ENCODE measurements at places on chromosomes 4 and X. TPM values are rescaled to one million over a fixed set of nuclear protein-coding genes. Genes with fewer than 3 reads are reported as not detected.

Gene MAGEA1
- total RNA-seq: not detected

Gene ADH1B
- 396 TPM for total RNA-seq

Gene SATL1
- 1.7 TPM for total RNA-seq

DNA sequence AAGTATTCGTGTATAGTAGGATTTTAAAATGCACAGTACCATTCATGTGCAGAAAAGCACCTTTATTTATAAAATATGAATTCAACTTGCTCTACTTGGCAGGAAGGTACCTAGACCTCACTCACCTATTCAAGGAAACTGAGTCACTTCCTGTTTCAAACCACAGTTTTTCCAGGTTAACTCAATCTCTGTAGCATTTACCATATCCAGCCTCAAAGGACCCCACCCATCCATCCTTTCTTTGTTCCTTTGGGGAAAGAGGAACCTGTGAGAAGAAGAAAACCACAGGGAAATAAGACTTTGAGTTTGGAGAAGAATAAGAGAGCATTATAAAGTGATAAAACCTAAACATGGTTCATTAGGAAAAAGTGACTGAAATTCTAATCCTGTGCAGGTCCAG, 250.7 kb downstream of the CBR4 start:
- no peak overlapping the region for H3K4me3 ChIP-seq
- H3K4me1 ChIP-seq: no peaks in the 10 kb centered on the region
- no peaks in the 10 kb centered on the region for H3K36me3 ChIP-seq
- no peaks in the 10 kb centered on the region for H3K27me3 ChIP-seq
- H3K27ac ChIP-seq: no peak overlapping the region

GRCh38 chr4:120850018-120850599, 72.4 kb downstream of the PRDM5 start:
- no peaks in the 10 kb centered on the region for H3K4me1 ChIP-seq
- no peak overlapping the region for H3K4me3 ChIP-seq
- DNase-seq: no peak
- H3K27ac ChIP-seq: no peak overlapping the region

- no peak overlapping the region for H3K4me3 ChIP-seq
- no peaks in the 10 kb centered on the region for H3K36me3 ChIP-seq
- no peaks in the 10 kb centered on the region for H3K4me1 ChIP-seq
Observed at GRCh38 chrX:867966-868647, 237.5 kb downstream of the SHOX start.

GRCh38 chr4:161167539-161167938, 996.3 kb downstream of the FSTL5 start:
- H3K4me1 ChIP-seq: no peaks in the 10 kb centered on the region
- H3K27me3 ChIP-seq: no peaks in the 10 kb centered on the region
- no peaks in the 10 kb centered on the region for H3K36me3 ChIP-seq
- no peak overlapping the region for H3K4me3 ChIP-seq
- H3K27ac ChIP-seq: no peak overlapping the region

Gene MMAA
- total RNA-seq: 13.1 TPM

Gene TMSB15A
- total RNA-seq: not detected

Data from adrenal gland (tissue), 19 donors.